ENCODE measurements at places on chromosomes 7 and 10. TPM values are rescaled to one million over a fixed set of nuclear protein-coding genes. Genes with fewer than 3 reads are reported as not detected.

- no peaks in the 10 kb centered on the region for H3K36me3 ChIP-seq
- no peaks in the 10 kb centered on the region for H3K27me3 ChIP-seq
- H3K4me3 ChIP-seq, result no peak overlapping the region
- no peak for DNase-seq
Observed at GRCh38 chr7:14606101-14606500, 296.4 kb downstream of the DGKB start.

DNA sequence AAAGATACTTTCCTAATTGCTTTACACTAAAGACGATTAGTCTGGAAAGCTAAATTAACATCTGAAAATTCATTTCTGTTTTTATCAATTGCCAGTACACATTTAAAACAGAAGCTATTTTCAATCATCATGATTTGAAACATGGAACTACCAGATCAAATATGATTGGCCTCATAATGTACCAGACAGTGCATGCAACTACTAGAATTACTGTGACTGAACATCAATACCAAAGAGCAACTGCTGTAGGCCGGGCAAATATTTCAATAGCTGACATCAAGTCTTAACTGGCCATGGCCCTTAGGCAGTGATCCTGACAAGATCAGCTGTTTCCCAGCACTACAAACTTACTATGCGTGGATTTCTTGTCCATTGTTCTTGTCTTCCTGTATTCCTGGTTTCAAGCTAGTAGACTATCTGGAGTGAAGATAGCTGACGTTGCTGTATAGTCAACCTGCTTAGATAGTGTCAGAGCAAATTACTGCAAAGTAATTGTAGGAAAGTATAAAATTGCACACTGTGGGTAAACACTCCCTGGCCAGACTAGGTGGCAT is 21.7 kb upstream of the WNT16 start:
- no peaks in the 10 kb centered on the region for H3K36me3 ChIP-seq
- H3K27ac ChIP-seq, result no peak overlapping the region
- DNase-seq, result no peak
- H3K4me1 ChIP-seq, result no peaks in the 10 kb centered on the region

- no peak overlapping the region for H3K27ac ChIP-seq
- no peak for DNase-seq
- H3K4me1 ChIP-seq, result no peaks in the 10 kb centered on the region
- no peaks in the 10 kb centered on the region for H3K36me3 ChIP-seq
Observed at GRCh38 chr10:14447094-14447839, 116.5 kb upstream of the FRMD4A start.

- H3K36me3 ChIP-seq, result peaks cover 3% of the 10 kb centered on the region
- no peaks in the 10 kb centered on the region for H3K27me3 ChIP-seq
- DNase-seq, result no peak
- no peak overlapping the region for H3K27ac ChIP-seq
- H3K4me1 ChIP-seq, result no peaks in the 10 kb centered on the region
Observed at GRCh38 chr10:101364721-101365120, 10.8 kb downstream of the BTRC start.

GRCh38 chr7:6639627-6640026 is 2.5 kb downstream of the ZNF316 start:
- no peak for DNase-seq
- H3K4me3 ChIP-seq, result no peak overlapping the region
- no peak overlapping the region for H3K27ac ChIP-seq
- H3K27me3 ChIP-seq, result no peaks in the 10 kb centered on the region
- H3K4me1 ChIP-seq, result peaks cover 35% of the 10 kb centered on the region
- peaks cover 35% of the 10 kb centered on the region for H3K36me3 ChIP-seq

GRCh38 chr7:40747856-40748255 is 613.1 kb downstream of the SUGCT start:
- no peaks in the 10 kb centered on the region for H3K27me3 ChIP-seq
- H3K4me1 ChIP-seq, result no peaks in the 10 kb centered on the region
- no peak overlapping the region for H3K27ac ChIP-seq

- no peaks in the 10 kb centered on the region for H3K36me3 ChIP-seq
- peaks cover 43% of the 10 kb centered on the region for H3K4me1 ChIP-seq
- H3K27me3 ChIP-seq, result no peaks in the 10 kb centered on the region
- no peak within 1 kb of the TSS for H3K27ac ChIP-seq
- H3K4me3 ChIP-seq, result no peak within 1 kb of the TSS
Observed at GRCh38 chr10:86958116-86958900, at the start of gene SNCG. TSS of gene SNCG (plus strand) at chr10:86958599. CDS start at chr10:86958698, 99 bp downstream.

DNA sequence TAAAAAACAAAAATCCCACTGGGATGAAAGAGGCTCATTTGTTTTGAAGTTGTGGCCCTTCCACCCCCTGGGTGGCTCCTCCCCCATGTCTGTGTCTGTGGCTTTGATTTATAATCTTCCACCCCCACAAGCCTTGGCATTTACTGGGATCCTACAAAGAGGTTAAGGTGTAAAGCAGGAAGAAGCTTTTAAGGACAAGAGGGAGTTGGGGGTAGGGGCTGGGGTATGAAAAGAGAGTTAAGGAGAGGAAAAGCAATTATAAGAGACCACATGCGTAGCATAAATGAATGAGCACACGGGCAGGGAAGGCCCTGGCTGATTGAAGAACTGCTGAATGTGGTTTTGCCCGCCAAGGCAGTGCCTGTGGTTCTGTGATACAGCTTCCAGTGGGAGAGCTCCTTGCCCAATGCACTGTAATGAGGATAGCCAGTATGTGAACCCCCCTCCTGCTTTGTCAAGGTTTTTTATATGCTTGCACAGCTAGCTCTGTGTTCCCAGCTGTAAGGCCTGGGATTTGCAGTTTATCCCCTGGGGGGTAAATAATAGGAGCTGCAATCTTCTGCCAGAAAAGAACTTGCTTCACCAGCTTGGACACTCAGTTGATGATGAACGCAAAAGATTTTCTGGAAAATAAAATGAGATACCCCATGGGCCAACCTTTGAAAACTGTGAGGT is 34.7 kb upstream of the KMT2E start:
- no peak overlapping the region for H3K27ac ChIP-seq
- H3K36me3 ChIP-seq, result no peaks in the 10 kb centered on the region
- no peaks in the 10 kb centered on the region for H3K27me3 ChIP-seq
- peaks cover 12% of the 10 kb centered on the region for H3K4me1 ChIP-seq
- H3K4me3 ChIP-seq, result no peak overlapping the region

GRCh38 chr7:137626469-137627067 is 220.2 kb downstream of the DGKI start:
- peaks cover 3% of the 10 kb centered on the region for H3K27me3 ChIP-seq
- no peaks in the 10 kb centered on the region for H3K4me1 ChIP-seq
- no peak overlapping the region for H3K27ac ChIP-seq
- DNase-seq, result no peak
- H3K36me3 ChIP-seq, result no peaks in the 10 kb centered on the region

DNA sequence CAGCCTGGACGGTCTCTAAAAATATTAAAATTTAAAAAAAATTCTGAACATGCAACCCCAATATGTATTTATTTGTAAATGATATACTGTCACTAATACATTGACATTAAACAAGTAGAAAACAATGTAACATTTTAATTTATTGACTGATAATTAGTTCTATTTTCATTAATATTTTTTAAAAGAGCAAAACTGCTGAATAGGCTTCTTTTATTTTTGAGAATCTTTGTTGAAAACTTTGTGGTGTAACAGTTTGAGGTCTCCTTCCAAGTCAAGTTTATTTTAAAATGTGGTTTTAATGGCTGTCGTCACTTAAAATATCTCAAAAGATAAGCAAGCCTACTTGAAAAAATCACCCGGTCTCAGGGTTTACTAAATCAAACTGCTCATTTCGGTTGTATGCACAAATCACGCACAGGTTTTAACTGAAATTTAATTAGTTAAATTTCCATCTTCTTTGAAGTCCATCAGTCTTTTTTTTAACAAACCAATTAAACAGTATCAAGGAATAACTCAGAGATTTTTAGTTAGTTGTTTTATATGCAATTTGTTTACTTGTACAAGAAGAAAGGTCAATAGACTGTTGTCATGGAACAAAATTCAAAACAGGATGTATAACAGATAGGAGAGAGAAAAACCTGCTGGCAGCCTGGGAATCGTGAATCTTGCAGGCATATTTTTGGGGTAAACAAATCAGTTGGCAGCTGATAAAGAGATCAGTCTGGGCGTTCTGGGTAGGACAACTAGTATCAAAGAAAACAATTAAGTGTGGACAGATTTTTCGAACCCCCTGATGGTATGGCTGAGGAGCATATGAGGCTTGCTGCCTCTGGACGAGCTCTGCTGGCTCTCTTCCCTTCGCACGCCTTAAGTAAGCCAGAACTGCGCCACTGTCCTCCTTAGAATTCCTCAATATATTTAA is 9.7 kb upstream of the EDRF1 start:
- no peaks in the 10 kb centered on the region for H3K36me3 ChIP-seq
- no peak for DNase-seq
- no peak overlapping the region for H3K4me3 ChIP-seq
- no peak overlapping the region for H3K27ac ChIP-seq
- no peaks in the 10 kb centered on the region for H3K4me1 ChIP-seq
- peaks cover 10% of the 10 kb centered on the region for H3K27me3 ChIP-seq

GRCh38 chr10:96646751-96647166 is 59.9 kb upstream of the TM9SF3 start:
- H3K27me3 ChIP-seq, result no peaks in the 10 kb centered on the region
- no peaks in the 10 kb centered on the region for H3K36me3 ChIP-seq
- DNase-seq, result no peak
- H3K4me1 ChIP-seq, result peaks cover 19% of the 10 kb centered on the region
- H3K4me3 ChIP-seq, result no peak overlapping the region

- no peak overlapping the region for H3K4me3 ChIP-seq
- H3K27ac ChIP-seq, result no peak overlapping the region
Observed at GRCh38 chr10:109892931-109893330, 30.4 kb downstream of the XPNPEP1 start.

DNA sequence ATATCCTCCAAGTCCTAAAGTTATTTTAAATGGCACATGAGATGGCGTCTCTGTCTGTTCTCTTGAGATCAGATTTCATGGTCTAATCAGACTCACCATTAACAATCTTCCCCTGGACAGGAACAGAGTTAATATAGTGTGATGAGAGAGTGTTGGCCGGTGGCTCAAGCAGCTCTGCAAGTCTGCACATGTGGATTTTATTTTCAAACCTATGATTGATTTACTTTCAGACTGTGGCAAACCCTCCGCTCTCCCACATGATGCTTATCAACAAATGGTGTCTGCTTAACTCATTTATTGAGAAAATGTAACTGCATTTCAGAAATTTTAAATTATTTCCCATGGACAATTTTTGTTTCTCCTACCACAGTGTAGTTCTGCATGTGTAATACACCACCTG is 46.5 kb upstream of the HGF start:
- no peak overlapping the region for H3K27ac ChIP-seq
- no peak for DNase-seq
- H3K27me3 ChIP-seq, result no peaks in the 10 kb centered on the region
- H3K4me1 ChIP-seq, result no peaks in the 10 kb centered on the region
- no peak overlapping the region for H3K4me3 ChIP-seq

GRCh38 chr7:77199013-77199966 is at the start of gene FGL2:
TSS of gene FGL2 (minus strand) at chr7:77199819. CDS start at chr7:77199793, 26 bp downstream.
- peak within 1 kb of the TSS; percentile 65 for H3K27ac ChIP-seq
- no peaks in the 10 kb centered on the region for H3K36me3 ChIP-seq
- peak within 1 kb of the TSS; percentile 66 for H3K4me3 ChIP-seq
- peak; percentile 17 for DNase-seq

DNA sequence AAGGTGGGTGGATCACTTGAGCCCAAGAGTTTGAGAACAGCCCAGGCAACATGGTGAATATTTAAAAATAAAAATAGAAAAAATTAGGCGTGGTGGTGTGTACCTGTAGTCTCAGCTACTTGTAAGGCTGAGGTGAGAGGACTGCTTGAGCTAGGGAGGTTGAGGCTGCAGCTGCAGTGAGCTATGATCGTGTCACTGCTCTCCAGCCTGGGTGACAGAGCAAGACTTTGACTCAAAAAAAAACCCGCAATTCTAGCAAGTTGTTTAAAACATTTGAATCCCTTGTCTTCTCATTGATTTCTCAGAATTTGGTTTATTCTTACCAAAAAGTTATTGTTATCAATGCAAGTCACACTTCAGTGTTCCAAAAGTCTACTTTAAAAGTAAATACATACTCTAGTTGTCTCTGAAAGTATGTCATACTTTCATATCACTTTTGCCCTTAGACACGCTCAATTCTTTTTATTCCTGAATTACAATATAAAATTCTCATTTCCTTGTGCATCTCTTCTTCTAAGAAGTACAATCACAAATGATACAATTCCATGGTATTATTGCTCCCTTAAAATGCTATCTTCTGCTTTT is 6.3 kb downstream of the EPC1 start:
- H3K4me1 ChIP-seq, result peaks cover 46% of the 10 kb centered on the region
- peaks cover 14% of the 10 kb centered on the region for H3K36me3 ChIP-seq
- no peaks in the 10 kb centered on the region for H3K27me3 ChIP-seq
- H3K4me3 ChIP-seq, result no peak overlapping the region
- no peak overlapping the region for H3K27ac ChIP-seq

DNA sequence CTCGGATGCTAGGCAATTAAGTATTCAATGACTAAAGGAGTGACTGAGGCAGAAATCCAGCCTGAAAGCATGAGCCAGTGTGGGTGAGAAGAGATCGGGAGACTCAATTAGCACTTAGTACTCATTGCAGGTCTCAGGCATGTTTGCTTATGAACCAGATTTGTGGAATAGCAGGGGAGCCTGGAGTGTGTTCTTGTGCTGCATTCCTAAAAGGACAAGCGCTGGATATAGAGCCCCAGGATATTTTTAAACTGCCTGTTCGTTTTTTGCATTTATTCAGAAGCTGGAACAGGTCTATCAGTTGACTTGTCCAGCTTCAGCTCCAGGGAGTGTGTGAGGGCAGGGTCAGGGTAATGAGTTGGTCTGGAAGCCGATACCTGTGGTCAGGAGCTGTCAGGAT is 120.3 kb downstream of the BMPER start:
- H3K27me3 ChIP-seq, result no peaks in the 10 kb centered on the region
- H3K27ac ChIP-seq, result no peak overlapping the region
- no peak for DNase-seq
- no peaks in the 10 kb centered on the region for H3K4me1 ChIP-seq

- no peaks in the 10 kb centered on the region for H3K27me3 ChIP-seq
- DNase-seq, result no peak
- H3K36me3 ChIP-seq, result no peaks in the 10 kb centered on the region
- H3K4me3 ChIP-seq, result no peak overlapping the region
- peaks cover 4% of the 10 kb centered on the region for H3K4me1 ChIP-seq
Observed at GRCh38 chr10:24825551-24825950, 101.9 kb upstream of the ARHGAP21 start.

Gene STEAP1B
- not detected for total RNA-seq

Gene FAS
- total RNA-seq, result 23.8 TPM

Gene ASIC3
- 15.2 TPM for total RNA-seq

Gene DLX6
- not detected for total RNA-seq

Gene SFRP4
- total RNA-seq, result not detected

Gene TUBB8
- not detected for total RNA-seq

Gene GRID2IP
- 0.39 TPM for total RNA-seq
